ENCODE measurements at places on chromosomes 1 and 21.

GRCh38 chr1:62234688-62235087 lies 40.0 kb downstream of the L1TD1 start:
- DNase-seq = no peak

DNA sequence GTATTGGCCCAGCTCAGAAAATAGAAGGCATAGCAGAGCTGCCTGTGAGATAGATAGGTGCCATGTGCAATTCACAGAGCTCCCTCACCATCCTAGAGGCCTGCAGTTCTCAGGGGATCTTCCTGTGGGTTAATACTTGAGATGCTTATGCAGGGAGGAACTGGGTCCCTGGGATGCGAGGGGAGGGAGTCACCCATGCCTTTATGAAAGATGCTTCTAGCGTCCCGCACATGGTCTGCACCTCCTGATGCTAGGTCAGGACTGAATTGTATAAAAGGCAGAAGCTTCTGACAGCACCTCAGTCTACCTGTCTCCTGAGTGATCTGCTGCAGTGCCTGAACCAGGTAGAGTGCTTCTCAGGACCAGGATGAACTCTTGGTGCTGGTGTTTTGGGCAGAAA lies at the start of gene LCE5A:
Gene LCE5A, plus strand, starts transcription at position 301 of the 400 bp plus-strand sequence. CDS start 732 bp downstream, outside the sequence.
- no peak for DNase-seq

DNA sequence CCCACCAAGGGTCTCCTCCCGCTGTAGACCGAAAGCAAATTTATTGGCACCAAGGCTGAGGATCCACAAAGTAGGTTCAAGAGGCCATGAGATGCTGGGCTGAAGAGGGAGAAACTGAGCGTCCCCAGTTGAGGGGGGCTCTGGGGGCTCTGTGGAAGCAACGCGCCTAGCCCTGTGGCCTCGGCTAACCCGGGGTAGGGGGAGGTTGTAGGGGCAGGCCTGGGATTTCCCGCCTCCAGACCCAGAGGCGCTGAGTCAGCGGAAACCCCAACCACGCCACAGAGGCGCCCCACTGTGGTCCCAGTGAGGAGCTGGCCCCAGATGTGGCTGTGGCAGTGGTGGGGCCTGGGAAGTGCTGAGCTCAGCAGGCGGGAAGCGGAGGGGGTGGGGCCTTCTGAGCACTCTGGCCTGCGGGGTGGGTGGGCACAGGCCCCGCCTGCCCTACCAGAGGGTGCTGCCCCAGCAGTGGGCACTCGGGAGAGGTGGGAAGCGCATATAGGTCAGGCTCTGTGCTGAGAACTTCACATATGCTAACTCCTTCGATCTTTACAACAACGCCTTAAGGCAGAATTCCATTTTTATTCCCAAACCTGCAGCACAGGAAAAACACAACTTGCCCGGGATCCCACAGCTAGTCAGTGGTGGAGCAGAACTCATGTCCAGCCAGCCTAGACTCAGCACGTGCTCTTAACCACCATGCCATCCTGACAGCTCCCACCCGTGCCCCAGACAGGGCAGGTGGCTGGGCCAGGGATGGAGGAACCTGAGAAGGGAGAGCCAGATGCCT lies 1.5 kb upstream of the COL16A1 start:
- peak; percentile 55 for DNase-seq

DNA sequence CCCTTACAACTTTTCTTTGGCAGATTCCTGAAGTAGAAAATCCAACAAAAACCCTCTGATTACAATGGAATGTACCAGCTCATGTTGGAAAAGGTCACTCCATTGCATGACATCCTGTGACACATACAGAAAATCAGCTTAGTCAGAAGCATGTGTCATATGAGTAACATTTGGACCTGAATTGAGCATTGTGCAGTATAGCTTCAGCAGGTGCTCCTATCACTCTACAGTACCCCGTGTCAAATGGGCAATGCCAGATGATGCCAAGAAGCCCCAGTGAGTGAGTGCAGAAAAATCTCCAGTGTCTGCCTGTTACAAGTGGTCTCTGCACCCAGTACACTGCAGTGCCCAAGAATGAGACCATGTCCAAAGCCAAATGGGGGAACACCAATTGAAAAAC lies 129.7 kb upstream of the RUNX1 start:
- DNase-seq = no peak

- DNase-seq = peak; percentile 64
Measured at GRCh38 chr1:25566730-25567341, 23.4 kb downstream of the LDLRAP1 start.

DNA sequence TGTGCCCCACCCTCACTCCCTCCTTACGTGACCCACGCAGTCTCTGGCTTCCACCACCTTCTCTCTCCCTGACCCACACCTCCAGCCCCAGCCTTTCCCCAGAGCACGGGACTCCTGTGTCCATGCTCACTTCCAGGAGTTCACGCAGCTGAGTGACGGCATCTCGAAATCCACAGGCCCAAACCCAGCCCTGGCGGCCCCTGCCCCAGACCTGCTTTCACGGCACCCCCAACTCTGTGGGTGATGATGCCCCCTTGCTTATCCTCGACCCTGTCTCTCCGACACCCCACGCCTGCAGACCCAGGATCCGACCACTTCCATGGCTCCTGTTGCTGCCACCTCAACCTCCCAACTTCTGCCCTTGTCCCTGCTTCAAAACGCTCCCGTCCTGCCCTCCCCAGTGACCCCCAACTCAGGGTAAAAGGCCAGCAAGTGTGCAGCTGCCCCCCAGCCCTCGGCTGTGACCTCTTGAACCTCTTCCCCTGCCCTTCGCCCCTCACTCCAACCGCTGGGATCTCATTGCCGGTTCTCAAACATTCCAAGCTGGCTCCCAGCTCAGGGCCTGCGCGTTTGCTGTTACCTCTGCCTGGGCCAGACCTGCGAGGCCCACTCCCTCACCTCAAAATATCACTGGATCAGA lies 30.4 kb upstream of the LAPTM5 start:
- DNase-seq = no peak

DNA sequence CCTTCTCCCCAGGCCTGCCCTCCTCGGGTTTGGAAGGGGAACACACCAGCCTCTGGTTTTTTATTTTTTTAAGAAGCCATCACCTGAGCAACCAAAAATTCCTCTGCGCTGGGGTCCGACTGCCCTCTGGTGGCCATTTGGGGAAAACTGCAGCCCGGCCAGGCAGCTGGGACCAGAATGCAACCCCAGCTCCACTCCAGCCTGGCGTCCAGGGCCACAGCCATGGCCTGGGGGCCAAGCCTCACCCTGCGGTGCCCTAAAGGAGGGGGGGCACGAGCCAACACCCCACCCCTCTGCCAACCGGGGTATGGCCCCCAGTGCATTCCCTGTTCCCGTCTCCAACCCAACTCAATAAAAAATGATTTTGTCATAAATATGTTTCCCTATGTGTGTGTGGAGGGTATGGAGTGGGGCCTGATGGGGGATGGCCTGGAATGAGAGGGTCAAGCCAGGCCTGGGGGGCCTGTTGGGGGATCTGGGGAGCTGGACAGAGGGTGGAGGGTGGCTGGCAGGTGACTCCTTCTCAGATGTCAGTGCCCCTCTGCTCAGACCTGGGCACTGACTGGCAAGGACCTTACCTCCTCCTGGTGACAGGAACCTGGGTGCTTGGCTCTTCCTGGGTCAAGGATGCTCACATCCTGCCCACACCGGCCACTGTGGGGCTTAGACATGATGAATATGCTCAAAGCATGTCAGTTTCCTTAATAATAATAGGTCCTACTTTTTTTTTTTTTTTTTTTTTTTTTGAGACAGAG lies 3.2 kb downstream of the GPR3 start:
- peak; percentile 75 for DNase-seq

DNA sequence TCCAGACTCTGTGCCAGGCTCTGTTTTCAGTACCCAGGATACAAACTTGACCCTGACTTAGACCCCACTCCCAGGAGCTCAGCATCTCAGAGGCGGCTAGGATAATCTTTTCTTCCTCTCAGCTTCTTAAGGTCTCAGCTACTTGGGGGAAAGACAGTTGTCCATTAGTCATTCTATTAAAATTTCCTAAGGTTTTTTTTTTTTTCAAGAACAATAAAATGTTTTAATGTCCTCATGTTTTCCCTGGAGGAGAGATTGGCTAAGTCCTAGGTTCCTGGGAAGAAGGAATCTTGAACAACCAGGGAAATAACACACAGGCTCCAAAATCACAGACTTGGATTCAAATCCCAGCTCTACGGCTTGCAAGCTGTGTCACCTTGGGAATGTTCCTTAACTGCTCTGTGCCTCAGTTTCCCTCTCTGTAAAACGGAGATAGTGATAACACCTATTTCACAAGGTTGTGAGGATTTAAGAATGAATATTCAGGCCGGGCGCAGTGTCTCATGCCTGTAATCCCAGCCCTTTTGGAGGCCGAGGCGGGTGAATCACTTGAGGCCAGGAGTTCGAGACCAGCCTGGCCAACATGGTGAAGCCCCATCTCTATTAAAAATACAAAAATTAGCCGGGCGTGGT lies 33.0 kb downstream of the CDK18 start:
- DNase-seq = no peak

- DNase-seq = no peak
Measured at GRCh38 chr1:199205740-199206441, 567.1 kb downstream of the PTPRC start.

DNA sequence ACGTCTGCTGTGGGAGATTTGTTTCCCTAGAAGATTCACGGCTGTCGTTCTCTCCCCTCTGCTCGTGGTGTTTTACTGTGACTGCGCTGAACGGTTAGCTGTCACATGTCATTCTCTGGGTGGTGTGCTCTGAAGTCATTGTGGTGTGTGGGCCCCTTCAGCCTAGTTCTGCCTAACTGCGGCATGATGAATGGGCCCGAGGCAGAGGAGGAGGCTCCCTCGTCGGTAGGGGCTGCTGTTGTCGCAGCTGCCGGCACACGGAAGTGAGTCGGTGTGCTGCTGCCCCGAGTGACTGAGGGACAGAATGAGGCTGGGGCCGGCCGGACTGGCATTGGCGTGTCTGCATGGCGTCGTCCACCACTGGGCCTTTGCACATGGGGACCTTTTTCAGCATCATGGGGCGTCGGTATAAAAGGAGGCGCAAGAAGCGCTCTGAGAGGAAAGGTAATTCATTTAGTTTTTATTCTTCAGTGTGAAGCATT lies 77.9 kb downstream of the ADARB1 start:
- DNase-seq = peak; percentile 67

DNA sequence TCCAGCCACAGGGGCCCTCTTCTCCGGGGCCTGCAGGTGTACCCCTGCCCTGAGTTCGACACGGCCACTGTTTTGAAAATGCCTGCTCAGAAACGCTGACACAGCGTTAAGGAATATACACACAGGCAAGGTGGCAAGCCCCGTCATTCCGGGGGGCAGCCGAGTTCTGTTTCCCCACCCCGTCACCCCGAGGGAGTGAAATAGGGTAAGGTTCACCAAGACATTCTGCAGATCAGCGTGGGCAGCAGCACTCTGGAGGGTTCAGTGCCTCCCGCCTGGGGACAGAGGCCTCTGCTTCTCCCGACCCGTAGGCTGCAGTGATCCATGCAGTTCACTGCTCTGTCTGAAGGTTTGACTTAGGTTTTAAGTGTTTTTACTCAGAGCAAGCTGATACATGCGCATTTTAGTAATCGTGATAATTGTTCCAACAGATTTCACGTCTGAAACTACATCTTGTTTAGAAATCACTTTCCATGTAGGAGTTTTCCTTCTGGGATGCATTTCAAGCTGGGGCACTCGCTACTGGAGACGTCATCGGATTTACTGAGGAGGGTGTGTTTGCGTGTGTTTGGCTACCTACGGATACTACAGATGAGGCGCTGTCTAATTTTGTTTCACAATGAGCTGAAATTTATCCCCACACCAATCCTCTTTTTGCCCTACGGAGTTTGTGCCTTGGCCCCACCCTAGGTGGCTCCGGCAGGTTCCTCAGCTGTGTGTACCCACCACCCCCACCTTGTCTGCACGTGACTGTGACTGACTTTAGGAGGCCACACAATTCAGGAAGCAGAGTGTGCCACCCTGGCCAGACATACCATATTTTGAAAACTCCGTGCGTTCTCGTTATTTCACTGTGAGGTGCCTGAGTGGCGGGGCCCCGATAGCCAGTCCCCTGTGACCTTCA lies 63.5 kb downstream of the AGPAT3 start:
- DNase-seq = no peak

- DNase-seq = peak; percentile 76
Measured at GRCh38 chr1:155070721-155071569, 7.4 kb downstream of the EFNA4 start.

- no peak for DNase-seq
Measured at GRCh38 chr1:33175865-33176264, 6.0 kb downstream of the TRIM62 start.

- DNase-seq = no peak
Measured at GRCh38 chr1:211009944-211010343, 124.0 kb downstream of the KCNH1 start.

GRCh38 chr1:235284231-235284769 lies 43.7 kb downstream of the ARID4B start:
- no peak for DNase-seq

GRCh38 chr21:39660191-39660980 lies 47.6 kb downstream of the B3GALT5 start:
- DNase-seq = no peak

DNA sequence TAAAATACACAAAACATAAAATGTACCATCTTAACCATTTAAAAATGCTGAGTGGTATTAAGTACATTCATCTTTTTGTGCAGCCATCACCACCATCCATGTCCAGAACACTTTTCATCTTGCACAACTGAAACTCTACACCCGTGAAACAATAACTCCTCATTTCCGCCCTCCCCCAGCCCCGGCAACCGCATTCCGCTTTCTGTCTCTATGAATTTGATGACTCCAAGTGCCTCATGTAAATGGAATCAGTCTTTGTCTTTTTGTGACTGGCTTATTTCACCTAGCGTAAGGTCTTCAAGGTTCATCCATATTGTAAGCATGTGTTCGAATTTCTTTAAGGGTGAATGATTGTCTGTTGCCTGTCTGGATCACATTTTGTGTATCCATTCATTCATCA lies 37.2 kb downstream of the SCCPDH start:
- DNase-seq = no peak

DNA sequence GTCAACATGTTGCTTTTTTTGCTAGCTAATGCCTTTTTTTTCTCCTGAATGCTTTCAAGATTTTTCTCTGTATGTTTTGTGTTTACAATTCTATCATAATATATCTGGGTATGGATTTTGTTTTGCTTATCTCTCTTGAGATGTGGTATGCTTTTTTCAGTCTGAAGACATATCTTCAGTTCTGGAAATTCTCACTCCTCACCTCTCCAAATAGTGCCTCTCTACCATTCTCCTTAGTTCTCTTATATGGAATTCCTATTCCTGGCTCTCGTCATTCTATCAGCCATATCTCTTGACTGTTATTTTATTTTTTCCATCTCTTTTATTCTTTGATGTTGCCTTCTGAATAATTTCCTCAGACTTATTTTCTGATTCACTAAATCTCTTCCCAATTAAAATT lies 58.4 kb downstream of the IVNS1ABP start:
- DNase-seq = no peak

- no peak for DNase-seq
Measured at GRCh38 chr1:87274851-87275250, 53.8 kb upstream of the LMO4 start.

- no peak for DNase-seq
Measured at GRCh38 chr1:177511036-177511435, 340.3 kb downstream of the BRINP2 start.
